Peyer's patch (tissue), 4 donors: ENCODE measurements at places on chromosomes 4 and X. TPM values are rescaled to one million over a fixed set of nuclear protein-coding genes. Genes with fewer than 3 reads are reported as not detected.

DNA sequence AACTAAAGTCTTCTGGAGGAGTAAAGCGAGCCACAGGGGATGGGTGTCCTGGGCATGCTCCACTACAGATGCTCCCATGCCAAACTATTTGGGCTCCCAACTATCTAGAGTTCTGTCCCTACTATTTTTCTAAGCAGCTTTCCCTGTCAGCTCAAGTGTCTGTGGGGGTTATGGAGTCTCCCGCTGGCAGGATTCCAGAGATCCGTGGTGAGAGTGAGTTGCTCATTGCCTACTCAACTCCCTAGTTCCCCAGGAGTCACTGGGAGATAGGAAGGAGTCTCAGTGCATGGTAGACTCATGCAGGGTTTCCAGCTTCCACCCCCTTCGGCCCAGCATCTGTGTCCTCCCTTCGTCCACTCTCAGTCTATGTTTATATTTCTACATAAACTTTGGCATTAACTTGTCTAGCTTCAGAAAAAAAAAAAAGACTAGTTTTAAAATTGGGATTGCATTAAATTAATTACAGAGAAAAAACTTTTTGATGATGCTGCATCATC is 55.1 kb upstream of the INPP4B start:
- DNase-seq, result no peak

GRCh38 chr4:3263876-3264193 is 14.9 kb downstream of the MSANTD1 start:
- DNase-seq, result no peak

- no peak for DNase-seq
Measured at GRCh38 chrX:39974270-39974669, 123.5 kb downstream of the BCOR start.

- DNase-seq, result no peak
Measured at GRCh38 chrX:68940601-68941000, 111.8 kb downstream of the EFNB1 start.

- no peak for DNase-seq
Measured at GRCh38 chr4:15774020-15774420, 4.1 kb upstream of the CD38 start.

DNA sequence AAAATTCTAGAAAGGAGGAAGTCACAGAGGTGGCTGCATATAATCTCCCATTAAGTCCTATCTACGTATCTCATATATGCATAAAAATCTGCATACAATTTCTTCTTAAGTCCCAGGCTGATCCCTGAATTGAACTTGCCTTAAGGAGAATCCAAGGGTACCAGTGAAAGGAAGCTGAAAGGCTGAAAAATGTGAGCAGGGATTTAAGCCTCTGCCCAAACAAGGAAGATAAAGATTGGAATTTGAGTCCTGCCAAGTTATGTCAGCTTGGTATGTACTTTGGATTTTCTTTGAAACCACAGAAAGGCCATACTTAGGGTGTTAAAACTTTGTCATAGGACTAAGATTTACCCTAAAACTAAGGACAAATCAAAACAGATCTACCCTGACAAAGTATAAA is 26.5 kb upstream of the GEMIN8 start:
- DNase-seq, result no peak

DNA sequence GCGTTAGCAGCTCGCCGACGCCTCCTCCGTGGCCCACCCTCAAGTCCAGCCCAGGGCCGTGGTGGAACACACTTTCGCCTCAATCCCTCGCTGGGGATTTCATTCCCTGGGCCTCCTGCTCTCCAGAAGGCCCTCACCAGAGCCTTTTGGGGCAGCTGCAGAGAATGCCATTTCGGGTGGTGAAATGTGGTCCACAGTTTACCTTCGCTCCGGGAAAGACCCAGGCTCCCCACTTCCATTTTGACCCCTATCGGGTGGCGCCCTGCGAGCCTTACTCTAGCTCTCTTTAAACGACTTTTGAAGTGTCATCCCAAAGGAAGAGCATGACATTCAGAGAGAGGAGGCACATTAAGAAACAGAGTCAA is 496 bp downstream of the SH2D1A start:
- no peak for DNase-seq

- no peak for DNase-seq
Measured at GRCh38 chr4:84994280-84994679, 27.8 kb upstream of the WDFY3 start.

DNA sequence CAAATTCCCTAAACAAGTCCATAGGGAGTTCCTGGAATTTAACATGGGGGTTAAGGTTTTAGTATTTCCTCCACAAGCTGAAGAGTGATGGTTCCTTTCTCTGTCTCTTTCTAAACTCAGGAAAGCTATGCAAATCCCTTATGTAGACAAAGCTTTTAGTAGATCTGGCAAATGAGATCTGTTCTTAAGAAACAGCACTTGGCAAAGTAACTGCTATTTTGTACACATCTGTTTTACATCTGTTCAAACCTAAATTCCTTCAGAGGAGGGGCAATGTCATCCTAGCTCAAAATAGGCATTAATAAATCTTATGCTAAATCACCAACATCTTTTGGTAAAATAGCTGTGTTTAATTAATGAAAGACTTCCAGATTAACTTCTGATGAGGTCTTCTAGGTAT is 137.8 kb upstream of the TBC1D9 start:
- DNase-seq, result no peak

DNA sequence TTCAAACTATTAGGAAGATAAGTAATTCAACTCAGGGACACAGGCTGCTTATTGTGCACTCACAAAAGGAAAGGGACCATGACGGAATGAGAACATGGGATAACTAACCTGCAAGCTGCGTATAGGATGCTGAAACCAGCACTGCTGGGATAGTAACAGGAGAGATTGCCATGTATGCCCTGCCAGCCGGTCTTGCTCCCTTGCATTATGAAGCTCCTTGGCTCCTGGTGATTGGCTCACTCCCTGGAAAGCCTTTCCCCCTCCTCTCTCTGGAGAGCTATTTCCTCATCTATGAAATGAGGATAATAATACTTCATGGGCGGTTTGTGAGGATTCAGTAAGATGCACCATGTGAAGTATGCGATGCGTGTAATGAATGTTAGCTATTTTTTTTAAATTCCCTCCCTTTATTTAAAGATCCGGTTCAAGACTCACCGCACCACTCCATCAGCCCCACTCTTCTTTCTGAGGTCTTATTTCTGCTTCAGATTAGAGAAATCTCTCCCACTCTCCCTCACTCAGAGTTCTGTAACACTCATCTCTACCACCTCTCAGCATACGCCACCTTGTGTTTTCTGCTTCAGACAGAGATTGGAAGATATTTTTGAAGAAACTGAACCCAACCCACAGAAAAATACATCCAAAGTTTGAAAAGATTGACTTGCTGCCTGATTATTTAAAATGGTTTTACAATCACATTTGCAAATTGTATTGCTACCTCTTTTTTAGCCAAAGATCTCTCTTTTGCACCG is 18.4 kb downstream of the MSMO1 start:
- DNase-seq, result no peak

GRCh38 chr4:2051086-2051485 is 8.0 kb upstream of the NAT8L start:
- no peak for DNase-seq

GRCh38 chr4:62822306-62822705 is 1586.9 kb downstream of the TECRL start:
- no peak for DNase-seq

DNA sequence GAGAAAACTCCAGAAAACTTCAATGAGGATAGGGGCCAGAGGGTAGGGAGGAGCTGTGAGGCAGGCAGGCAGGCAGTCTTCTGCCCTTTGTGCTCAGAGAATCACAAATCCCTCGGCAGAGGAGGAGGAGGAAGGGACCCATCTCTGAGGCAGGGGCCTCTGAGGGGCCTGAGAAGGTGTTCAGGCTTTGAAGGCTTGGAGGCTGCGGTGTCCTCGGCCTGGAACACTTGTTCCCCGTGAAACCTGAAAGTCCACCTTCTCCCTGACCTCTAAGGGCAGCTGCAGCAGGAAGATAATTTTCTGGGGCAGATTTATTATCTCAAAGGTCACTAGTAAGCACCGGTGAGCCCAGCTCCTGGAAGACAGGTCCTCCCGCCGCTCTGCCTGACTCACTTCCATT is 200.3 kb upstream of the BCOR start:
- DNase-seq, result no peak

ZAR1 gene
- not detected for total RNA-seq

MRPL1 gene
- 17.5 TPM for total RNA-seq

MMRN1 gene
- total RNA-seq, result 30.2 TPM

TLR1 gene
- 33.8 TPM for total RNA-seq

ATP1B4 gene
- total RNA-seq, result not detected

PPP4R3C gene
- not detected for total RNA-seq

AMTN gene
- not detected for total RNA-seq

TRAM1L1 gene
- total RNA-seq, result not detected
